Caki2 (cell line): ENCODE measurements at places on chromosomes 6 and 20. TPM values are rescaled to one million over a fixed set of nuclear protein-coding genes. Genes with fewer than 3 reads are reported as not detected.

The EMILIN3 gene
- total RNA-seq: not detected in 2 replicates

The ENPP4 gene
- total RNA-seq: 2.3 TPM in 2 replicates

The TRIM10 gene
- not detected in 2 replicates for total RNA-seq

The SSTR4 gene
- not detected in 2 replicates for total RNA-seq

GRCh38 chr20:4101271-4101670, 85.9 kb upstream of the RNF24 start:
- no peak for DNase-seq

DNA sequence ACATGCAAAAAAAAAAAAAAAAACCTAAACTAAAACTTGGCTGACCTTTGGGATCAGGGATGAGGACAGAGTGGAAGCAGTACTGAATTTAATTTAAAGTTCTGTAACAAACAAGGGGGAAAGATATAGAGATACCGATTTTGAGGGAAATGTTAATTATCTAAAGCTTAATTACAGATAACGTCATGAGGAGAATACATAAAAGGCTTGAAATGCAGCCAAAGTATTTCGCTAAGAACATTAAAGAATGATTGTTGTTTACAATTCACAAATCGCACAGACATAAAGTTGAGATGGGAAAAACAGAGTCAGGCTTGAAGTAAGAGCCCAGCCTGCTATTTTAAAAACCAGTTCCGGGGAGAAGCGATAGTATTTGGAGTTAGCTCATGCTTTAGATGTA, 208.0 kb upstream of the SASH1 start:
- no peak for DNase-seq

DNA sequence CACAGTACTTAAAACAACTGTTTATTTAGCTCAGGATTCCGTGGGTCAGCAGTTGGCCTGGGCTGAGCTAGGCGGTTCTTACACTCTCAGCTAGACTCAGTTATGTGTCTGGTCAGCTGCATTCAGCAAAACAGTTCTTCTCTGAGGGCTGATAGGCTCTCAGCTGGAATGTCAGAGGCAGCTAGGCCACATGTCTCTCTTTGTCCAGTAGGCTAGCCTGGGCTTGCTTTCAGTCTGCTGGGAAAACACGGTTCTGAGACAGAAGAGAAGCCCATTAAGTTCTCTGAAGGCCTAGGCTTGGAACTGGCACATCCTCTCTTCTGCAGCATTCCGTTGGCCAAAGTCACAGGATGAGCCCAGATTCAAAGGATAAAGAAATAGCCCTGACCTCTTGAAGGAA, 65.6 kb downstream of the TULP4 start:
- no peak for DNase-seq

GRCh38 chr6:41275489-41275888, 11.0 kb downstream of the TREM1 start:
- DNase-seq: no peak

- DNase-seq: no peak
These were observed 37.8 kb upstream of the MARCKS start for GRCh38 chr6:113819169-113819830.

GRCh38 chr6:345747-346385, 45.7 kb upstream of the IRF4 start:
- DNase-seq: no peak

- DNase-seq: no peak
These were observed 104.7 kb upstream of the TMEM170B start for GRCh38 chr6:11432713-11433450.

- DNase-seq: no peak
These were observed 592 bp upstream of the CTNNBL1 start for GRCh38 chr20:37693242-37693634.

GRCh38 chr6:53916804-53917463, 122.1 kb downstream of the LRRC1 start:
- no peak for DNase-seq

DNA sequence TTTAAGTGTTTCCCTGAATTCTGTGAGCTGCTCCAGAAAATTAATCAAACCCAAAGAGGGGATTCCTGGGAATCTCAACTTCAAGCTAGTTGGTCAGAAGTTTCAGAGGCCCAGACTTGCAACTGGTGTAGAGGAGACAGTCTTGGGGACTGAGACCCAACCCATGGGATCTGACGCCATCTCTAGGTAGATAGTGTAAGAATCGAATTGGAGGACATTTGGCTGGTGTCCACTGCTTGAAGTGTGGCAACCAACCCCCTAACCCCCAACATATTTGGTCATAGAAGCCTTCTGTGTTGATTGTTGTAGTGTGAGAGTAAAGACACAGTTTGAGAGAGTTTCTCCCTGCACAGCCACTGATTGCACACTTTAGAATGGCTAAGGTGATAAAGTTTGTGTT, 103.5 kb upstream of the CARMIL1 start:
- DNase-seq: no peak

- no peak for DNase-seq
These were observed 149.0 kb downstream of the MYB start for GRCh38 chr6:135329851-135330803.

DNA sequence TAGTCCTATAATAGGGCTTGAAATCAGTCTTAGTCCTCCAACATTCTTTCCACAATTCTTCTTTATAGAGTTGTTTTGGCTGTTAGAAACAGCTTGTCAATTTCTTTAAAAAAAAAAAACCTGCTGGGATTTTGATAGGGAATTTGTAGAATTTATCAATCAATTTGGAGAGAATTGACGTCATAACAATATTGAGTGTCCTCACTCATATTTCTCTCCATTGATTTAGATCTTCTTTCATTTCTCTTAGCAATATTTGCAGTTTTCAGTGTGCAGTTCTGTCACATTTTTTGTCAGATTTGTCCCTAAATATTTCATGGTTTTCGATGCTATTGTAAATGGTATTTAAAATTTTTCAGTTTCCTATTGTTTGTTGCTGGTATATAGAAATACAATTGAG, 5.3 kb upstream of the LINC00237 start:
- no peak for DNase-seq
